EL (cell line): ENCODE measurements at places on chromosomes 13 and 19.

DNA sequence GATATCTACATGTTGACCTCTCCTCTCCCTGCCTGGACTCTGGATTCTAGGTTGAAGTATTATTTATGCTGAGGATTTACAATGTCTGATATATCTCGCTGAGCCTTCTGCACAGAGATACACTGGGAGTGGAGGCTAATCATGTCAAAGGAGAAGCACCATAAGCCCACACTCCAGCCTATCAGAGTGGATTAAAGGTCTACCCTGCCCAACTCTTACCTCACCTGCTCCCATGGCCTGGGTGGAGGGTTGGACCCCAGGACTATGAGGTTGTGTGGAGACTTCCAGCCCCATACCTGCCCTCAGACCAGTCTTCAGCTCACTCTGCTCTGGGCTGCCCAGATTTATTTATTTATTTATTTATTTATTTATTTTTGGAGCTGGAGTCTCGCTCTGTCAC lies 15.4 kb downstream of the OR10H4 start:
- DNase-seq: no peak

DNA sequence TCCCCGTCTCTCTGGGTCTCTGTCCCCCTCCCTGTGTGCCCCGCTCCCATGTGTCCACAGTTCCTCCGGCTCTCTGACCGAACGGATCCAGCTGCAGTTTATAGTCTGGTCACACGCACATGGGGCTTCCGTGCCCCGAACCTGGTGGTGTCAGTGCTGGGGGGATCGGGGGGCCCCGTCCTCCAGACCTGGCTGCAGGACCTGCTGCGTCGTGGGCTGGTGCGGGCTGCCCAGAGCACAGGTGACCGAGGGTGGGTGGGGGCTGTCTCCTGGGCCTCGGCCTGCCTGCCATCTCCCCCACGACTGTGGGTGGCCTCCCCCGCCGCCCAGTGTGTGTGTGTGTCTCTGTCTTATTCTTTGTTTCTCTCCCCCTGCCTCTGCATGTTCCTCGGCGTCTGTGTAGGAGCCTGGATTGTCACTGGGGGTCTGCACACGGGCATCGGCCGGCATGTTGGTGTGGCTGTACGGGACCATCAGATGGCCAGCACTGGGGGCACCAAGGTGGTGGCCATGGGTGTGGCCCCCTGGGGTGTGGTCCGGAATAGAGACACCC lies 10.3 kb downstream of the TRPM4 start:
- DNase-seq: no peak

GRCh38 chr19:54191811-54192453 lies 824 bp downstream of the TSEN34 start:
- no peak for DNase-seq

- DNase-seq: peak; percentile 87
These were observed 3.1 kb upstream of the CTXN1 start for GRCh38 chr19:7928741-7929701.

- no peak for DNase-seq
These were observed 8.8 kb upstream of the C19orf84 start for GRCh38 chr19:51399231-51399630.

GRCh38 chr19:51140441-51140840 lies 1.7 kb upstream of the SIGLEC7 start:
- DNase-seq: no peak
